8988T (cell line): ENCODE measurements at places on chromosomes 13 and 19.

DNA sequence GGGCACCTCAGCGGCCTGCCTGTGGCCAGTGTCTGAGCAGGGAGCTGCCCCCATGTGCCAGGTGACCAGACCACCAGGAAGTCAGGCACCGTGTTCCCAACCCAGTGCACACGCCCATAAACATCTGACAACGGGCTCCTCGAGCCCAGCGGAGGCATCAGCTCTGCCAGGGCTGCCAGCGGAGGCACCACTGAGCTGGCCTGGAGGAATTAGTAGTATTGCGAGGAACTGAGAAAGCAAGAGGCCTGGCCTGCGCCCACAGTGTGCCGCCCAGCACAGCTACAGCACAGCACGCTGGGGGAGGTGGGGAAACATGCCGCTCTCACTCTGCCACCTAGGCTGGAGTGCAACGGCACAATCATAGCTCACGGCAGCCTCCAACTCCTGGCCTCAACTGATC lies 44.6 kb downstream of the ANKRD27 start:
- no peak for DNase-seq

- no peak for DNase-seq
Observed at GRCh38 chr19:39154100-39154628, 28.6 kb downstream of the PAK4 start.

GRCh38 chr13:73273745-73274144 lies 214.9 kb downstream of the KLF5 start:
- no peak for DNase-seq

DNA sequence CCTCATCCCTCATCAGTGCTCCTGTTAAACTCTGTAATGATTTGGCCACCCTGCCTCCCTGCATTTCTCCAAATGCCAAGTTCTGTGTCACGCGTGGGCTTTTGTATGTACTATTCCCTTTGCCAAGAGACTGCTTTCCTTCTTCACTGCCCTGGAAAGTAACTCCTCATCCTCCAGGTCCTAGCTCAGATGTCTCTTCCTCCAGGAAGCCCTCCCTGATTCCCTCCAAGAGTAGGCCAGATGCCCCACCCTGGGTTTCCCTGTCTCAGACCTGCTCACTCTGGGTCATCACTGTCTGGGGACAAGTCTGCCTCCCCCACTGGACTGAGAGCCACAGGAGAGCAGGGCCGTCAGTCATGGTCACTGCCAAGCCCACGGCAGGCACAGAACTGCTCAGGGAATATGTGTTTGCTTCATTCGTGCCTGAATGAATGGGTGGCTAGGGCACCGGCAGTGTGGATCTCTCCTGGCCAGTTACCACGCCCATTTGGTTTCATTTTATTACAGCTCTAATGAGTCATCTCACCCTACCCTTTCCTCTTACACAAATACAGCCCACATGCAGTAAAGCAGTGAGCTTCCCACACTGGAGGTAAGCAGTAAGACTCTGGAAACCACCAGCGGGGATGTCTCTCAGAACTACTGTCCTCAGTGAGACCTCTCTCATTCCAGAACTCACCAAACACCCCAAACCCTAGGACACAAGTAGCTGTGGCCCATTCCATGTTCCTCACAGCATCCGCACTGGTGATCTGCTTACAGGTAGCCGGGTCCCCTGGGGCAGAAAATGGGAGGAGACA lies 12.1 kb upstream of the GPR4 start:
- no peak for DNase-seq

DNA sequence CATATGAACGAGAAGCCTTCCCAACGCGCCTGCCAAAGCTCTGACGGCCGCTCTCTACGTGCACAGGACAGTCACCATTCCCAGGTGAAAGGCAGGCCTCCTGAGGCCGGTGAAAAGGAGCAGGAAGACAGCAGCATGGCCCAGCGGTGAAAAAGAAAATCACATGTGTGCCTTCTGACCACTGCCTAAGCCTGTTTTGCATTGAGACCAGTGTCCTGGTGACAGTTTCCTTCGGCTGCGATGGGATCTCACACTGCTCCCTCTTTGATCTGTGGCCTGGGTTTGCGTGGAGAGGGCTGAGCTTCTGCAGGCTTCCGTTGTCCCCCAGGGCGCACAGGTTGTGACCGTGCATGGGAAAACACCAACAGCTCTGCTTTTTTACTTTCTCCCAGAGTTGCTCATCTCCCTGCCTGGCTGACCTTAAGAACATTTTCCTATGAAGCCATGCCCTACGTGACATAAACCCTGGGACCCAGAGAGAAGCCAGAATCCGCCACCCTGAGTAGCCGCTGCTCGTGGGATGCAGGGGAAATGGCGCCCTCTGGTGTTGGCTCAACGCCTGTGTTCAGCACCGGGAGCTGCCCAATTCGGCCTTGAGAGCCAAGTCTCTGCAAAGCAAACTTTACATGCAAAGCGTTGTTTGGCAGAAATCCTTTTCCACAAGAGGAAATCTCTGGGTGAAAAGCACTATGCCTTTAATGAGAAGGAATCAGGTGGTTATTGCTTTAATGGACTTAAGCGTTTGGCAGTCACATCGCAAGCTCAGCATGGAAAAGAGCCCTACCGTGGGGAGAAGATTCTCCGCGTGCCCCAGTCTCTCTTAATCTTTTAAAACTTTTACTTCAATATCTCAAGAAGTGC lies 112.2 kb upstream of the GPR12 start:
- peak; percentile 50 for DNase-seq

GRCh38 chr13:98220271-98220791 lies 43.3 kb upstream of the RNF113B start:
- no peak for DNase-seq

GRCh38 chr13:46288570-46289259 lies 77.0 kb downstream of the LRRC63 start:
- no peak for DNase-seq
